ENCODE measurements at places on chromosomes 3 and 15. TPM values are rescaled to one million over a fixed set of nuclear protein-coding genes. Genes with fewer than 3 reads are reported as not detected.

Gene KCNMB2
- total RNA-seq, result under 0.01 TPM

Gene TMIE
- not detected for total RNA-seq

Gene TM4SF18
- 0.44 TPM for total RNA-seq

Gene CACNA1D
- 0.33 TPM for total RNA-seq

Gene CFAP20DC
- total RNA-seq, result 6.8 TPM

Gene FGF7
- 278 TPM for total RNA-seq

Gene OR5K2
- not detected for total RNA-seq

Gene ST3GAL6
- 0.99 TPM for total RNA-seq

Gene LRRC31
- not detected for total RNA-seq

Gene ATP10A
- 5.8 TPM for total RNA-seq

Gene RASL12
- 108 TPM for total RNA-seq

Gene RBM6
- total RNA-seq, result 38.2 TPM

Gene SPATA12
- total RNA-seq, result 0.15 TPM

Gene PLSCR1
- 70.4 TPM for total RNA-seq

Gene CCR9
- total RNA-seq, result not detected

Gene SKIL
- 36.9 TPM for total RNA-seq

Gene SEMA3G
- under 0.01 TPM for total RNA-seq

Gene KPNA4
- total RNA-seq, result 30.9 TPM

Gene MRPS11
- 40.4 TPM for total RNA-seq

Data from smooth muscle cell of trachea (primary cell).